Hematopoietic multipotent progenitor cell treated with erythropoietin and hydrocortisone succinate and interleukin-3 and kit ligand, for 4 days (in vitro differentiated cells): ENCODE measurements at places on chromosomes 7 and 10.

GRCh38 chr7:31003721-31004120, 40.0 kb downstream of the GHRHR start:
- DNase-seq: no peak

GRCh38 chr7:16615228-16615627, 30.3 kb downstream of the ANKMY2 start:
- no peak for DNase-seq

GRCh38 chr10:21517134-21518031, 8.1 kb downstream of the SKIDA1 start:
- DNase-seq: peak; percentile 66

GRCh38 chr10:97065128-97065527, 120.6 kb downstream of the SLIT1 start:
- no peak for DNase-seq

GRCh38 chr10:124009231-124010015, 84.0 kb downstream of the CHST15 start:
- DNase-seq: no peak

GRCh38 chr7:33933611-33934281, 28.4 kb downstream of the BMPER start:
- DNase-seq: no peak

GRCh38 chr7:140121326-140121725, 55.5 kb downstream of the KDM7A start:
- DNase-seq: no peak

- DNase-seq: peak; percentile 84
Observed at GRCh38 chr7:100132697-100133151, 6.0 kb downstream of the MBLAC1 start.

DNA sequence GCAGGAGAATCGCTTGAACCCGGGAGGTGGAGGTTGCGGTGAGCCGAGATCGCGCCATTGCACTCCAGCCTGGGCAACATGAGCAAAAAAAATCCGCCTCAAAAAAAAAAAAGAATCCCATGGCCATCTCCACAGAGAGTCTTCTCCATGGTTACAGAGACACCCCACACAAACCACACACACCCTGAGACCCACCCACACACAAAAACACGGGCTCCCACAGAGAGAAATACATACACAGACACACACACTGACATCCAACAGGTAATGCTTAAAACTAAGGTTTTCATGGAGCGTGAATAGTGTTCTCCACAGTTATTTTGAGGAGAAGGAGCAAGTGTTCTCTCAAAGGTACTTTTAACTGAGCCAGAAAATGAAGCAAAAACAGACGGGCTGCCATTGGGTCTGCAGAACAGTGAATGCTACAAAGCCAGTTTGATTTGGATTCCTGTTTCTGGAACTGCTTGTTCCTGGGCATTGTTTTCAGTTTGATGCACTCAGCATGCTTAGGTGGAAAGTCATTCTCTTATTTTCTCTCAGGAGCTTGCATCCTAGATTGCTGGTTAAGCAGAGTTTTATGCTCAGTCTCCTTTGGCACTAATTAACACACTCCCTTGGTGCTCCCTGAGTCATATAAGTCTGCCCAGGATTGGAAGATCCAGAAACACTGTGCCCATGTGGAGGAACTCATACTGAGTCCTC, 15.4 kb downstream of the AHCYL2 start:
- DNase-seq: no peak

- peak; percentile 65 for DNase-seq
Observed at GRCh38 chr10:119817991-119818888, 54.4 kb downstream of the MCMBP start.

DNA sequence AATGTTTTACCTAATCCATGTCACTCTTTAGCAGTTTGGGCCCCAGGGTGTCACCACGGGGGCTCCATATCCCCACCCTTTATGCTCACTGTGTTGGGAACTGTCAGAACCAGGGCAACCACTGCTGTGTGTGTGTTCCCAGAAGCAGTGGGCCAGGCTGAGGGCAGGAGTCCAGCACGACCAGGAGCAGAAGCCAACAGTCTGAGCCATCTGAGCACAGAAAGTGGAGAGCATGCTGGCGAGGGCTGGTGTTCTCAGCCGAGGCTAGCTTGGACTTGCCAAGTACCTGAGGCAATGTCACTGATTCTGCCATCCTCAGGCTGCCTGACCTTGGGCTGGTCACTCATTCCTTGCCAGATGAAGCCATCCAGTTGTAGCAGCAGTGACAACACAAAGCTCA, 285.0 kb downstream of the BMPER start:
- no peak for DNase-seq

- no peak for DNase-seq
Observed at GRCh38 chr7:106075937-106076336, 36.2 kb downstream of the SYPL1 start.

GRCh38 chr10:91643700-91644099, 10.8 kb upstream of the PPP1R3C start:
- no peak for DNase-seq

DNA sequence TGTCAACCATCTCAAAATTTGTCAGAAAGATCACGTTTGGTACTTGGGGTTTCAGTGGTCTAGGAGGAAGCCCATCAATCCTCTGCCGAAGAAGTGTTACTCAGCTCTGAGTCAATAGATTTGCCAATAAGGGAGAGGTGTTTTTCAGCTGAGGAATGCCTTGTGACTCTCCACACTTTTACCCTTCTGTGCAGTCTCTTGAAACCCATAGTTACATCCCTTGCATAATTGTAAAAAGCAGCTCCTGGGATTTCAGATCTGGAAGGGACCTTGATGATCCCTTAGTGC, 47.5 kb downstream of the INSYN2A start:
- peak; percentile 18 for DNase-seq

DNA sequence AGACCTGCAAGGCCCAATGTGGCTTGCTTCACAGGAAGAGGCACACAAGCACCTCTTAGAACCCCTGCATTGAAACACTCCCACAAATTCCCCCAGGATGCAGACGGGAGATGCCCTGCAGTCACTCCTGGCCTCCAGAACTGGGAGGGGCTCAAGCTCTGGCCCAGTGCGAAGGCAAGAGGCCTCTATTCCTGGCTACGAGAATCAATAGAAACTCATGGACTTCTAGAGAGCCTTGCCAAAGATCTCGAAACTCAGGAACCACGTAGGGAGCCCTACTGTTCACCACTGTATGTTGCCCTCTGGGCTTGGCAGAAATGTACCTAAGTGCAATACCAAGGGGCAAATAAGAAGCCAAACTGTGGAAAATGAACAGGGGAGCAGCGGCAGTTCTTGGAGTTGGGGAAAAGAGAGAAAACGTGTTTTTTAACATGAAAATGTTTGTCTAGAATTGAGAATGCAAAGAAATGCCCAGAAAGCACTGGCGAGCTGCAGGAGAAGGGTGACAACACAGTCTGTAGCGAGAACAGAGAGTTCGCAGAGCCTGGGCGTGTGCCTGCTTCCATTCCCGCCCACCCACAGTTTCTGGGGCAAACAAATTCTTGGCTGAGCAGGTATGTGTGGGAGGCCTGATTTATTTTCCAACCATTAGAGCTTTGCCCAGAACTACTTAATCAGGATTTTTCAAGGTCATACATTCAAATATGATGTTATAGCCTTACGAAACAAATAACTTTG, 260.5 kb upstream of the KLF14 start:
- DNase-seq: no peak

GRCh38 chr10:17740668-17741067, 11.3 kb upstream of the TMEM236 start:
- DNase-seq: no peak

DNA sequence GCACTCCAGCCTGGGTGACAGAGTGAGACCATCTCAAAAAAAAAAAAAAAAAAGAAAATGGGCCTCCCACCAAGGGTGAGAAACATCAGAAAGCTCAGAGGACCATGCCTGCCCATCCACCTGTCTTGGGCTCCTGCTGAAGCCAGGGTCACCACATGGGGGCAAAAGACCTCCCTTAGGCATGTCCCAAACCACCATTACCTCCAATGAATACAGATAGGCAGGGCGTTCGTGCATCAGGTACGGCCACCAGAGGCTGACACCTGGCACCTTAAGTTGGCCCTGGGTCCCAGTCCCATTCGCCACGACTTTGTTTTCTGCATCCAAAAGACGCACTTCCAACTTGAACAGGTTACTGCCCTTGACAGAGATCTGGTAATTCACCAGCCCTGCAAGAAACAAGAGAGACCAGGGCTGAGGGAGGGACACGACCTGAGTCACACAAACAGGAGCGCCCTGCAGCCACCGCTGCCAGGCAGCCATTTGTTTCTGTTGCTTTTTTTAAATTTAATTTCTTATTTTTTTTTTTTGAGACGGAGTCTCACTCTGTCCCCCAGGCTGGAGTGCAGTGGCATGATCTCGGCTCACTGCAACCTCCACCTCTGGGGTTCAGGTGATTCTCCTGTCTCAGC, 6.1 kb downstream of the GUSB start:
- DNase-seq: no peak

DNA sequence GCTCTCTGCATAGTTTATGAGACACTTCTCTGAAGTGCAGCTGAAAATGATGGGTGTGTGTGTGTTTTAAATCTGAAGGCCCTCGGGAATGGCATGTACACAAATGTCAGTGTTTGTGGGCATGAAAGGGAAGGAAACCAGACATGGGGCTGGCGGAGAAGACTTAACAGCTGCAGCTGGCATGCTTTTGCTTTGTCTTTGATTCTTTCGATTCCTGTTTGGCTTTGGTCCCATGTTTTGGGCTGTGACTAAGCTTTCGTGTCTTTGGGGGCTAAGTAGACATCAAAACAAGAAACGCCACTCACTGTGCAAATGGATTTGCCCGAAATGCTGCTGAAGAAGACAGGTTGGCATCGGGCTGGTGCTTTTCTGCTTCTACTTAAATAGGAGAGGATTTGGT, 179.3 kb downstream of the PFKFB3 start:
- DNase-seq: peak; percentile 80

- DNase-seq: no peak
Observed at GRCh38 chr10:1393481-1393880, 337.3 kb downstream of the WDR37 start.

DNA sequence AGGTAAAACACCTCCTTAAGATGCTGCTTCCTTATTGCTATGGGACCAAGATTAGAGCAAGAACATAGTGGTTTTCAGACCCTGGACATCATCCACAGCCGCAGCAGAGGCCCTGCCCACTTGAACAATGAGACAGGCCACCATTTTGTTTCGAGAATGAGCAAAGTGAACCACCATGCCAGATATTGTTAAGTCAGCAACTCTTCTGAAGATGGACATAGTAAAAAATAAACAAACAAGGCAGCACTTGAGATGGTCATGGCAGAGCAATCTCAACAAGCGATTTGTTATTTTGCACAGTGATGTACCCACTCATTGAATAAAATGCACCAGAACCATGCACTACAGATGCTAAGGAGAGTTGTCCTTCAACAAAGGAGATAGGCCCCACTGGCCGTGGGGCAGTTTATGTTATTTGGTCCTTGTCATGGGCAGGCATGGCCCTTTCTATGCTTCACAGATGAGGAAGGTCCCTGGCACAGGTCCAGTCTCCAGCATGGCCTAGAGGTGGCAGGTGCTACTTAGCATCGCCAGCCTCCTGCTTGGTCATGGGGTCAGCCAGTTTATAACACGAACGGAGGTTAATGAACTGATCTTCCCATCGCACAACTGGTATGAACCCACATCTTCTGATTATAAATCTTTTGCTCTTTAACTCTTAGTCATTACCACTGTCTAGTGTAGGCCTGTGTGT, 44.1 kb downstream of the IKZF1 start:
- no peak for DNase-seq

DNA sequence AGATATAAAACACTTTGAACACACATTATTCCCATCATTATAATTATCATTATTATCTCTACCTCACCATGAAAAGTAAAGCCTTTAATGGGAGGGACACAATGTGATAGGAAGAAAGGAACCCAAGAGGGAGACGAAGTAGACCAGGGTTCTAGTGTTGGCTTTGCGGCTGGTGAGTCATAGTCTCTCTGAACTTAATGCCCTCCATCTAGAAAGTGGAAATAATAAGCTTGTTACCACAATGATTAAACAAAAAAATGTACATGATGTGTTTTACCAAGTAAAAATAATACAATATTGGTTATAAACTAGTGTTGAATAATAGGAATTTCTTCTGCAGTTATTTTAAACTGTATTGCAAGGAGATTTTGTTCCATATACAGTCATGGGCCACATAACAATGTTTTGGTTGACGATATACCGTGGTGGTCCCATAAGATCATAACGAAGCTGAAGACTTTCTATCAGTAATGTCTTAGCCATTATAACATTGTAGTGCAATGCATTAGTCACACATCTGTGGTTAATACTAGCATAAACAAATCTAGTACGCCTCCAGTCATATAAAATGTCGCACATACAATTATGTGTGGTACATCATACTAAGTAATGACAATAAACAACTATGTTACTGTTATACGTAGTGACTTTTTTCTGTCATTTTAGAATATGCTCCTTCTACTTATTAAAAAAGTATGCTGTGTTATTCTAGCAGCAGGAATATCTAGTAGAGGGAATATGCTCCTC, 450.6 kb upstream of the SORCS1 start:
- no peak for DNase-seq

DNA sequence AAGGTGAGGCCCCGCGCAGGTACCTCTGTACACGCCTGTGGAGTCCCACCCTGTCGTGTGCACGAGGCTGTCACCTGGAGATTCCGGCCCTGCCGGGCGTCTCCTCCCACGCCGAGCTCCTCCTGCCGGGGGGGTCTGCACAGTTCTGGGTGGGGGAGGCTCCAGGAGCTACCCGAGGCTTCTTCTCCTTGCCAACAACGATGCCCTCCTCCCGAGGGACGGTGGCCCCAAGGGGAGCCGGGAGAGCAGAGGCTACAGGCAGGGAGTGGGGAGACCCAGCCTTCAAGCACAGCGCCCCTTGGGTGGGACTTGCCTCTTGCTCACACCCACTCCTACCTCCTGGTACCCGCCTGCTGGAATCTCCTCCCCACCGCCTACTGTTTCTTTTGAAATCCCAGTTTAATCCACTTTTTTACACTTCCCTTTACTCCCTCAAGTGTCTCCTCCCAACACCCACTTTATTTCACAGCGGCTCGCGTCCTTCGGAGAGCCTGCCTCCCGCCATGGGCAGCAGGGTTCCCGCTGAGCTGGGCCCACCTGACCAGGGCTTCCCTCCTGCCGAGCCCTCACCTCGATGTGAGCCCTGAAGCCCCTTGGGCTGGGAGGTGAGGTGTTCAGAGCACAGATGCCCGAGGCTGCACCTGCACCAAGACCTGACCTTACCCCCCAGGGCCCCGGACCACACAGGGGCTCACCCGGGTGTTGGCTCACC, 338.1 kb downstream of the DNAJB6 start:
- DNase-seq: no peak

GRCh38 chr10:70903262-70903921, 15.0 kb upstream of the PCBD1 start:
- peak; percentile 56 for DNase-seq

- peak; percentile 79 for DNase-seq
Observed at GRCh38 chr10:109025172-109025571, 898.1 kb downstream of the XPNPEP1 start.

GRCh38 chr7:122944682-122945303, 50.7 kb downstream of the TAS2R16 start:
- DNase-seq: no peak

- no peak for DNase-seq
Observed at GRCh38 chr10:1942478-1942877, 205.2 kb upstream of the ADARB2 start.

DNA sequence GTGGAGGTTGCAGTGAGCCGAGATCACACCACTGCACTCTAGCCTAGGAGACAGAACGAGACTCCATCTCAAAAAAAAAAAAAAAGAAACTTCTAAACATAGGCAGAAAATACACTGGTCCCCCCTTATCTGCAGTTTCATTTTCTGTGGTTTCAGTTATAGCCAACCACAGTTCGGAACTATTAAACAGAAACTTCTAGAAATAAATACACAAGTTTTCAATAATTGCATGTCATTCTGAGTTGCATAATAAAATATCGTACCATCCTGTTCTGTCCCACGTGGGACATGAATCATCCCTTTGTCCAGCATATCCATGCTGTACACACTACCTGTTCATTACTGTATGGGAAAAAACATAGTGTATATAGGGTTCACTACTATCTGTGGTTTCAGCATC, 8.0 kb downstream of the XRCC2 start:
- peak; percentile 81 for DNase-seq
